Liver (tissue), 10 donors: ENCODE measurements at places on chromosomes 7 and 10. TPM values are rescaled to one million over a fixed set of nuclear protein-coding genes. Genes with fewer than 3 reads are reported as not detected.

DNA sequence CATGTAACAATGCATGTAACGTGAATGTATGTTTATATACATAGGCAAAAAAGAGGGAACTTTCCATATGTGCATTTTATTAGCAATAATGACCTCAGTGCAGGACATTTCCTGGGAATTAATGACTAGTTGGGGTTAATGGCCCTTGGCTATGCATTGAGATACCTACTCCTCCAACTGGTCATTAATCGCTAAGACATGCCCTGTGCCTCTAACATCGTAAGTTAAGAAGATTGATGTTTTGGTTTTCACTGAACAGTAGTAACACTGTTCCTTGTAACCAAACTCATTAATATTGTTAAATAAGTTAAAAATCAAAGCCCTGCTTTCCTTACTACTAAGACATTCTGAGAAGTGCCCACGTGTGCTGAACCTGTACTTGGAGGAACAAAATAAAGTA lies 61.7 kb downstream of the SEMA3D start:
- no peaks in the 10 kb centered on the region for H3K27me3 ChIP-seq
- no peaks in the 10 kb centered on the region for H3K36me3 ChIP-seq
- H3K4me1 ChIP-seq = no peaks in the 10 kb centered on the region
- H3K4me3 ChIP-seq = no peak overlapping the region
- DNase-seq = no peak
- H3K27ac ChIP-seq = no peak overlapping the region

GRCh38 chr7:83153419-83153818 lies 9.3 kb downstream of the PCLO start:
- H3K27ac ChIP-seq = no peak overlapping the region
- H3K27me3 ChIP-seq = no peaks in the 10 kb centered on the region
- DNase-seq = no peak
- H3K4me3 ChIP-seq = no peak overlapping the region

GRCh38 chr7:139647814-139648390 lies 124.4 kb downstream of the CLEC2L start:
- H3K27ac ChIP-seq = peak overlapping the region; percentile 28
- H3K27me3 ChIP-seq = no peaks in the 10 kb centered on the region
- peaks cover 78% of the 10 kb centered on the region for H3K4me1 ChIP-seq
- H3K4me3 ChIP-seq = no peak overlapping the region

DNA sequence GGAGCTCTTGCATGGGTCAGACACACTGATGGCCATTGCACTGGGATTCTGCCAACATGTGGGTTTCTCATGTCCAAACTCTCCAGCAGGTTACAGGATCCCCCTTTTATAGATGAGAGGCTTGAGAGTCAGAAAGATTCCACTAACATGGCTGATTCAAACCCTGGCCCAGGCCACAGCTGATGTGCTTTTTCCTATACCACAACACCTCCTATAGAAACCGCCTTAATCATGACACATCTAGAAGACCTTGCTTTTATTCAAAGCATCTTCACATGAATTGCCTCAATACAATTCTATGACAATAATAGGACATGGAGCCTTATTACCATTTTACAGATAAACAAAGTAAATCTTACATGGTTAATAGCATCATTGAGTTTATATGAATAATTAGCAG lies 188.6 kb downstream of the DPY19L1 start:
- H3K4me3 ChIP-seq = no peak overlapping the region
- H3K27ac ChIP-seq = no peak overlapping the region
- H3K27me3 ChIP-seq = no peaks in the 10 kb centered on the region
- no peak for DNase-seq
- H3K4me1 ChIP-seq = no peaks in the 10 kb centered on the region

DNA sequence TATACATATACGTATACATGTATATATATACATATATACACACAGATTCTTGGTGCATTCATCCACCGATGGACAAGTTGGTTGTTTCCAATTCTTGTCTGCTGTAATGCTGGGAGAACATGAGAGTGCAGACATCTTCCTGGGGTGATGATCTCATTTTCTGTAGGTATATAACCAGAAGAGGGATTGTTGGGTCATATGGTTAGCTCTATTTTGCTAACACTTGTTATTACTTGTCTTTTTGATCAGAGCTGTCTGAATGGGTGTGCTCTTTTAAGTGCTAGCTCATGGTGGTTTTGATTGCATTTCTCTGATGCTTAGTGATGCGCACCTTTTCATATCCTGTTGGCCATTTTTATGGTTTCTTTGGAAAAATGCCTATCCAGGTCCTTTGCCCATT lies 106.4 kb downstream of the TAX1BP1 start:
- no peak overlapping the region for H3K4me3 ChIP-seq
- no peaks in the 10 kb centered on the region for H3K36me3 ChIP-seq

Gene SEC61A2
- 3.8 TPM for total RNA-seq
